ENCODE measurements at places on chromosomes 16 and 17.
A peak's percentile ranks its signal among the peaks of the same experiment; 100 is the strongest.

DNA sequence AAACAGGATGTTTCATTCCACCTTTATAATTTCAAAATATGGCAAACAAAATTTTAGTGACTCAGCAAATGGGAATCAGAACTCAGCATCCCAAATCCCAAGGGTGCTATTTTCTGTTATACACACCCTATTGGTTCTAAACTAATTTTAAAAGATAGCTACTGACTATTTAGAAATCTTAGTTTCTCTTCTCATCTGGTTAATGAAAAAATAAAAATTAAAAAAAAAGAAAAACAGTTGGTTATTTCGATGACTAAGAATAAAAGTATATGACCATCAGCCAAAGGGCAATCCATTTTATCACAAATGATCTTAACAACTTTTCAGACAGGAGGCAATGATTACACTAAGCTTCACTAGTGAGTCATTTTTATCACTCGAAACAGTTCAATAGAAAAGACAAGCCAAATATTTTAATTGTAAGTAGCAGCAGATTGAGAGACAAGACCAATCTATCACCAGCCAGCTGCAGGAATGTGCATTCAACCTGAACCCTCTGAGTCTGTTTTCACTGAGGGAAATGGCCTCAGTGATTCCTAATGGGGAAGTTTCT is 15.2 kb downstream of the PHLPP2 start:
- no peak for DNase-seq

DNA sequence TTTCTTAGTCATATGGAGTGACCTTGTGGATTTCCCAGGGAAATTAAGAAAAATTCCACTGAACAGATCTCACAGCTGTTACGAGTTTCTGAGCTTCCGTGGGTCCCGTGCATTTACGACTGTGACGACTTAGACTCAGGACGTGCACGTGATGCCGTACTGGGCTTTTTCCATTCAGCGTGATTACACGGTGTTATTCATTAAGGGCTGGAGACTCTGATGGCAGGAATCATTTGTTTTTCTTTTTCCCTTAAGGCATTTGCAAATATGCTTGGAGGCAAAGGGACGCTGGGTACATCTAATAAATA is 57.2 kb downstream of the TBC1D16 start:
- DNase-seq: no peak

GRCh38 chr16:78645657-78646056 is 546.2 kb downstream of the WWOX start:
- no peak for DNase-seq

DNA sequence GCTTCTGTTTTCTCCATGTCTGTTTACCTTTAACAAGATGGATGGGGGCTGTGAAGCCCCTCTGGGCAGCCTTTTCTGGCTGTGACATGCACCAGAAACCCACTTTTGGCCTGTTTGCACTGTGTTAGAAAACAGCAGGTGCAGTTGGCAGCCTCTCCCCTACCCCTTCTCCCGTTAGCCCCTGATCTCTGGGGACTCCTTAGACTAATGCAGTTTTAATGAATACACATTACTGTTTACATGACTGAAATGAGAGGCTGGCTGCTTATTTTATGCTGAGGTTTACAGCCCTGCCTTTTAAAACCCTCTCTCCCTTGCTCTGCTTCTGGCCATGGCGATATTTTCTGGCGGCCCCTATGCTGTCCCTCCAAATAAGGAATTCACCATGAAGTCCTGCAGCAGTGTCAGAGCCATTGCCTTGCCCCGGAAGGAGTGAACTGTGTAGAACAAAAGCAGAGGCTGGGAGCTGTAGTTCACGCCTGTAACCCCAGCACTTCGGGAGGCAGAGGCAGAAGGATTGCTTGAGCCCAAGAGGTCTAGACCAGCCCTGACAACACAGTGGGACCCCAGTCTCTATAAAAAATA is 79.3 kb downstream of the PRKCB start:
- DNase-seq: no peak

DNA sequence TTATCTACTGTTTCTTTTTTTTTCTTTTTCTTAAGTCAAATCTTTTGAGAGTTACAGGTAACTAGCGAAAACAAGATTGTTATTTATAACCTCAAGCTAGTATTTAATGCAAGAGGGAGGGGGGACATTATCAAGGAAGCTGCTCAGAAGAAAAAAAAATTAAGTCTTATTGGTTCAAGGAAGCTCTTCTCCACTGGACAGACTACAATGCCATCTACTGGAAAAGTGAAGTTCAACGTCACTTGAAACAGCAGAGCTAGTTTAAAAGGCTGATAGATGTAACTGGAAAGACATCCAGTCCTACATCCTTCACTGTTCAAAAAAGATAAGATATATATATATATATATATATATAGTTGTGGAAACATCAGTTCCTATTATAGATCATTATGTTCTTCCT is 418.0 kb upstream of the PSMD7 start:
- DNase-seq: peak; percentile 80

DNA sequence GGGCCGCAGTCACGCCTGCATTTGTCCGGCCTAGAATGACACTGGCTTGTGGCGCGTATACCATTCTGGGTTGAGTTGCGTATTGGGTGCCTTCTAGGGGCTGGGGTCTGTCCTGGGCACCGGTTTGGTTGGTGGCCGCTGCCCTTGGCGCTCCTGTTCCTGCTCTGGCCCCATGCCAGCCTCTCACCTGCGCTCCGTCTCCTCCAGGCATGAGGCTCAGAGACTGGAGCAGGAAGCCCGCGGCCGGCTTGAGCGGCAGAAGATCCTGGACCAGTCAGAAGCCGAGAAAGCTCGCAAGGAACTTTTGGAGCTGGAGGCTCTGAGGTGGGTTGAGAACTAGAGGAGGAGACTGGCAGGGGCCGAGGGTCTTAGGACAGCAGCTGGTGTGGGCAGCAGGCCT is 17.4 kb downstream of the CDIPT start:
- no peak for DNase-seq
